Stimulated activated CD8-positive, alpha-beta memory T cell treated with anti-CD3 and anti-CD28 coated beads, Interleukin-7, amount 100 ng/mL, for 1 hour (primary cell): ENCODE measurements at places on chromosomes 2 and 18.

- no peak for DNase-seq
Measured at GRCh38 chr2:239438995-239439753, 38.4 kb upstream of the HDAC4 start.

GRCh38 chr18:75836516-75836915, 409.0 kb upstream of the SMIM21 start:
- no peak for DNase-seq

DNA sequence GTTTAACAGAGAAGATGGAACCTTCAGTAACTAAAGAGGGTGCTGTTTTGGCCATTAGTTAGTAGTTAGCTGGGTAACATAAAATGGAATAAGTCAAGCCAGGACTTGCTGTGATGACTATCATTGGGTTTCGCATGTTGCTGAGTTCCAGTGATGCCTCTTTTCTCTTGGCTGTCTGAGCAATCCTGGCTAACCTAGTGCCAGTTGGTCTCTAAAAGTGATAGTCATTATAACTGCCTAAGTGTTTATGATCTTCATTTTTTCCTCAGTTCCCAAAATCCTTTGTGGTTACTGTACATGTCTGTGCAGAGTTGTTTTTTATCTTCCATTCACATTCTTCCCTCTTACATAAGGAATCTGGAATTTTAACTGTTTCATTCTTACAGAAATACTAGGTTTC, 33.4 kb downstream of the WDR43 start:
- no peak for DNase-seq

DNA sequence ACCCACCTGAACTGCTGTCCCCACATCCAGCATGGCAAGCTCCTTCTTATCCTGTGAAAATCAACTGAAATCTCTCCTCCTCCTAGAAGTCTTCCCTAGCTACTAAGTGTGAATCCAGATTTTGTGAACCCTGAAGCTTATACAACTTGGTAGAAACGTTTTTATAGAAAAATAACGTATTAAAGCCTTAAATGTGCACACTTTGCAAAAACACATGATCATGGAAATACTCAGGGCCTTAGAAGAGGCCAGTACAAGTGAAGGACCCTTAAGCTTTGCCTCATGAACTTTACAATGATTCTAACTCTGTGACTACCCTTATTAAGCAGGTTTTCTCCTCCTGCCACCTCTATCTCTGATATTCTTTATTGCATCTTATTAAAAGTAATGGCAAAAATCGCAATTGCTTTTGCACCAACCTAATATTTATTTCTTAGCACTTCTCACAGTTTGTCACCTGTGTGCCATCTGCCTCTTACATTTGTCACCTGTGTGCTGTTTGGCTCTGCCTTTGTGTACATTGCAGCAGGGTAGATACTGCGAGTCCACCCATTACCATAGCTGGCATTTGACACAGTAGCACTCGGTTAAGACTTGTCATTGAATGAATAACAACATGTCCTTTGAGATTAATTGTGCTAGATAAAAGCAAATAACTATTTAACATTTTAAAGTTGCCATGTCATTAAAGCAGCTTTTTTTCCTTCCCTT, 42.2 kb downstream of the FRZB start:
- DNase-seq, result no peak

DNA sequence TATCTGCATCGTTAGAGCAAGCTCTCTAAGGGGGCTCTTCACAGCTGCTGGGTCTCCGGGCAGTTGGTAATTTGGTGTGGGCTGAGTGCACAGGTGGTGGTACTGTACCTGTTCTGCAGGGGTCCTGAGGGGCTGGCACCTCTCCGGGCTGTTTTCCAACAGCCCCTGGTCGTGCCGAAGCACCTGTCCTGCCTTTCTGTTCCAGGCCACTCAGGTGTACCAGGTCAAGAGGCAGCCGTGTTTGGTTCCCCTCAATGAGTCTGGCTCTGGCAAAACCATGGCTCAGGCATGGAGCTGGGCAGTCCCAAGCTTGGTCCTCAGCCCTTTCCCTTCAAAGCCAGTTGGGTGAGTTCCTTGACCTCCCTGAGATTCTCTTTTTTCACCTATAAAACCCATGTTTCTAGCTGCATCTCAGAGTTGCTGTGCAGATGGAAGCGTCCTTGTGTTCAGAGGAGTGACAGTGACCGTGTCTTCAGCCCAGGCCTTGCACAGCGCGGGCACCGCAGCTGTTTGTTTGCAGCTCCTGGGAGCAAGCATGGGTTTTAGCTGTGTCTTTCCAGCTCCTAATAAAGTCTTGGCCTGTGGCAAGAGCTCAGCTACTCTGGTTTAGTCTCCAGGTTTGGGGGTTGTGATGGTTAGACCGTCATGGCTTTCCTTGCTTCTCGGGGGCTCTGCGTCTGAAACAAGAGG, 110.9 kb downstream of the GLI2 start:
- no peak for DNase-seq

DNA sequence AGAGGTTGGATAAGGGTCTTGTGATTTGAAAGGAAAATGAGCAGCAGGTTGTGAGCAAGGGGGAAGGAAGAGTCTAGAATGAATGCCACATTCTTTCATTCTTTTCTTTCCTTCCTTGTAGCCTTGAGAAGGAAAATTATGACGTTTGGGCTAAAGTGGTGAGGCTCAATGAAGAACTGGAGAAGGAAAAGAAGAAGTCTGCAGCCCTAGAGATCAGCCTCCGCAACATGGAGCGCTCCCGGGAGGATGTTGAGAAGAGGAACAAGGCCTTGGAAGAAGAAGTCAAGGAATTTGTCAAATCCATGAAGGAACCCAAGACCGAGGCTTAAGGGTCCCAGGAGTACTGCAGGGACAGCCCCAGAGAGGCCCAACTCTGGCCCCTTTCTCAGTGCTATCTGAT, 45.3 kb downstream of the BMP10 start:
- no peak for DNase-seq

- no peak for DNase-seq
Measured at GRCh38 chr2:127573771-127574170, 38.3 kb downstream of the MYO7B start.

DNA sequence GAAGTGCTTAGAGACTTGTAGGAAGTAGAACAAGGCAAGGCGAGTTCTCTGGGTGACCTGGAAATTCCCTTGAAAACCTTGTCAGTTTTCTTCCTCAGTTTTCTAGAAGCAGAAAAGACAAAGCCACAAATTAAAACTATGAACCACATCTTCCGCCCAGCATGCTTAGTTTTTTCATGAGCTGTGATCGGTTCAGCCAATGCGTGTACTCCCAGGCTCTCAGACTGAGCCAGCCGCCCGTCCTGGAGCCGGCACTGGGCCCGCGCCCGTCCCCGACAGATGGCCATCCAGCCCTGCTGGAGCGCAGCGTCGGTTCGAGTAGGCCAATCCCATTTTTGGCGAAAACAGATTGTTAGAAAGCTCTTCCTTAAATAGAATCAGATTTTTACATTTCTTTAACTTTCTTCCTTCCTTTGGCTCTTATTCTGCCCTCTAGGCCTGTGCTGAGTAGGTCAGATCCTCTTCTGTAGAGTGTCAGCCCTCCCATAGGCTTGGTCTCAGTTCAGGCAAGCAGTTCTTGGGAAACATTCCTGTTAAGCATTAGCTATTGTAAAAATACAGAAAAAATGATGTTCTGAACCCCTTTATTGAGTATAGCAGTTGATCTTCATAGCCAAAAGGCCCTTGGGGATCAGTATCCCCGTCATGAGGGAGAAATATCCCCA, 112.5 kb downstream of the NCK2 start:
- DNase-seq, result no peak

DNA sequence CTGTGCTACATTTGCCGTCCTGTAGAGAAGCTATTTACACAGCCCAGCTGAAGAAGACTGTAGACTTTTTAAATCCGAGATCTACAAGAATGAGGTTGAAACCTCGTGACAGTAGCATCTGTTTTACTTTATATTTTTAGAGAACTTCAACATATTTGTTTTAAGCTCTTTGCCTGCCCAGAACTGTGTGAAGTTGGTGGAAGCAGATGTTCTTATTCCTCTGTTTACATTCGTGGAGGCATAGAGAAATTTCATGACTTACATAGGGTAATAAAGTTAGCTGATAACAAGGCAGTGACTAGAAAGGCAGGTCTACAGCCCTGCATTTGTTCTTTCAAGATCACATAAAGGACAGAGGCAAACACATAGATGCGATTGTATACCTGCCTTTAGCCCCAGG, 47.0 kb upstream of the MAP3K20 start:
- DNase-seq, result no peak

DNA sequence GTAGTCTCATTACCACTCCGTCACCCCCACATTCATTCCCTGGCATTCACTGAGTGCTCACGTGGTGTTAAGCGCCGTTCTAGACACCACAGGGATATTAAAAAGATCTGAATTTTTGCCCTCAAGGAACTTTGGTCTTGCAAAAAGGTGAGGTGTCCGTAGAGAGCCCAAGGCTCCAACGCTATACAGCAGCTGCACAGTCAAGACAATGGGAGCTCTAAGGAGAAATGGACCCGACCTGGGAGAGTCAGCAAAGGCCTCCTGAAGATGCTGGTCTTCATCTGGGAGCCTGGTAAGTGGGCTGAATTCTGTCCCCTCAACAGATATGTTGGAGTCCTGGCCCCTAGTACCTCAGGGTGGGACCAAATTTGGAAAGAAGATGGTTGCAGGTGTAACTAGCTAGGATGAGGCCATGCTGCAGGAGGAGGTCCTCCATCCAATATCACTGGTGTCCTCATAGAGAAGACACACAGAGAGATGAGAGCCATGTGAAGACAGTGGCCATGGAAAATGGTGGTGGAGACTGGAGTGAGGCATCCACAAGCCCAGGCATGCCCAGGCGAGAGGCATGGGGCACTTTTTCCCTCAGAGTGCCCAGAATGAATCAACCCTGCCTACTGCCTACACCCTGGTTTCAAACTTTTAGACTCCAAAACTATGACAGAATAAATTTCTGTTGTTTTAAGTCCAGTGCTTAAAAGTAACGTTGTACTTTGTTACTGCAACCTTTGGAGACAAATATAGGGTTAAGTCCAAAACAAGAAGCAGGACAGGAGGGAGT, 247.3 kb downstream of the TTC32 start:
- DNase-seq, result no peak

DNA sequence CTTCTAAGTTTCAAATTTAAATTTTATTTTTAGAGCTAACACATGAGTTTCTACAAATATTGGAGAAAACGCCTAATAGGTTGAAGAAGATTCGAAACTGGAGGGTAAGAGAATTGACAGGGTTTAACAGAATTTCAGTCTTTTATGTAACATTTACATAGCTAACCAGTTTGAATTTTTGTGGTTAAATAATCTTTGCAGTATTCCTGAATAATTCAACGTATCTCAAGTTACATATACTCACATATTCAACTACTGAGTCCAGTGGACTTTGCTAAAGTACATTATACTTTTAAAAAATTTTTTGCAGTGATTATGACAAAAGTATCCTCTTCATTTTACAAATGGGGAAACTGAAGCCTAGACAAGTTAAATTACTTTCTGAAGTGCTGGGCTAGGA, 34.0 kb downstream of the CCNT2 start:
- DNase-seq, result no peak

DNA sequence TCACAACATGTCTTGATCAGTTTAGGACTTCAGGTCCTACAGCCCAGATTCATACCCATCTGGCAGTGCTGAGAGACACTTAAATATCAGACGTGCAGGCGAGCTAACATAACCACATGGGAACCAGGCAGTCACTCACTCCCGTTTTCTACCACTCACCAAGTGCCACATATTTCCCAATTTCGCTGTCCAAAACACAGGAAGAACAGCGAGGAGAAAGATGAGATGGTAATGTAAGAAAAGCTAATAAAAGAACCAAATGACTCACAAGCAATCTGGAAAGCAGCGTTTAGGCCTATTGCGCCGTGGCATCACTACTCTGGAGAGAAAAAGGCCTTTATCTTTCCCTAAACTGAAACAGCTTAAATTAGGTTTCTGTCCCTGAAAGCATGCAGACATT, 647.8 kb upstream of the SLC39A10 start:
- no peak for DNase-seq

GRCh38 chr2:85661139-85661858, 6.7 kb downstream of the SFTPB start:
- DNase-seq, result no peak

- no peak for DNase-seq
Measured at GRCh38 chr18:48031641-48032040, 101.2 kb upstream of the SMAD2 start.

- no peak for DNase-seq
Measured at GRCh38 chr2:38268691-38269327, 108.3 kb downstream of the ATL2 start.

- DNase-seq, result no peak
Measured at GRCh38 chr2:181465676-181466375, 8.6 kb downstream of the ITGA4 start.

- no peak for DNase-seq
Measured at GRCh38 chr2:205352593-205352992, 329.7 kb upstream of the NRP2 start.

DNA sequence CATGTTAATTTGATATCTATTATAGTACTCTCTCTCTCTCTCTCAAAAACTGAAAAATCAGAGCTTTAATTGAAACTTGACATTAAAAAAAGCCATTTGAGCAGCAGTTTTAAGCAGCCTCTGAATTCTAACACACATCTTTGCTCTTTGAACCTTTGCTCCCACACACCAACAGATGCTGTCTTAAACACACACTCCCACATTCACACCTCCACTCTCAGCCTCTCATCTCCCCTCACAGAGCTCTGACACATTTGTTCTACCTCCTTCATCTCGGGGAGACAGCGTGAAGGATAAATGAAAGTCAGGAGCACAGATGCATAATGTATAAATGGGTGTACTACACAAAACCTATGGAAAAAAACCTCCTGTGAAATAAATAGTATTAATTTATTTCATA, 95.2 kb downstream of the NAB1 start:
- DNase-seq, result no peak

DNA sequence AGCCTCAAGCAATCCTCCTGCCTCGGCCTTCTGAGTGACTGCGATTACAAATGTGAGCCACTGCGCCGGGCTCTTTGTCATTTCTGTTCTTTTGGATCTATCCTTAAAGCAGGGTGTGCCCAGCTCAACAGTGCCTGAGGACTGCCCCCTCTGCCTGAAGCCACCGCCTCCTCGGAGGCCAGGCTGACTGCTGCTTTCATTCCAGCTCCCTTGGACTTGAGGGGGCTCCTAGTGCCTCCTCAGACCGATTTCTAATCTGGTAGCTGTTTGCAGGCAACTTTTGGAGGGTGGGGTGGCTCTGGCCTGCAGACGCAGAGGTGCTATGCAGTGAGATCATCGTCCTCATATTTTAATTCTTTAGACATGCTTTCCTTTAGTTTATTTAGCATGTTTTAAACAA, 35.9 kb upstream of the KLF11 start:
- DNase-seq, result no peak

- DNase-seq, result no peak
Measured at GRCh38 chr2:28610583-28611201, 114.8 kb downstream of the PLB1 start.

- no peak for DNase-seq
Measured at GRCh38 chr18:24228667-24229041, 89.8 kb downstream of the CABYR start.

- no peak for DNase-seq
Measured at GRCh38 chr2:172340394-172340793, 87.0 kb upstream of the ITGA6 start.

DNA sequence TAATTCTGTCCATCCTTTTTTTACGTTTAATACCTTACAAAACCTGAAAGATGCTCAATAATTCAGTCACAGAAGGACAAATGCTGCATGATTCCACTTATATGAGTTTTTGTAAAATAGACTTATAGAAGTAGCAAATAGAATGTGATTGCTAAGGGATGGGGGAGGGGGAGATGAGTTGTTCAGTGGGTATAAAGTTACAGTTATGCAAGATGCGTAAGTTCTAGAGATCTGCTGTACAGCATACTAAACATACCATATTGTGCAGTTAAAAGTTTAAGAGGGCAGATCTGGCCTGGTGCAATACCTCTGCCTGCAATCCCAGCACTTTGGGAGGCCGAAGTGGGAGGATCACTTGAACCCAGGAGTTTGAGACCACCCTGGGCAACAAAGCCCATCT, 78.8 kb downstream of the TET3 start:
- DNase-seq, result no peak
